A673 (cell line): ENCODE measurements at places on chromosomes 1 and 21. TPM values are rescaled to one million over a fixed set of nuclear protein-coding genes. Genes with fewer than 3 reads are reported as not detected.
A peak's percentile ranks its signal among the peaks of the same experiment; 100 is the strongest.

DNA sequence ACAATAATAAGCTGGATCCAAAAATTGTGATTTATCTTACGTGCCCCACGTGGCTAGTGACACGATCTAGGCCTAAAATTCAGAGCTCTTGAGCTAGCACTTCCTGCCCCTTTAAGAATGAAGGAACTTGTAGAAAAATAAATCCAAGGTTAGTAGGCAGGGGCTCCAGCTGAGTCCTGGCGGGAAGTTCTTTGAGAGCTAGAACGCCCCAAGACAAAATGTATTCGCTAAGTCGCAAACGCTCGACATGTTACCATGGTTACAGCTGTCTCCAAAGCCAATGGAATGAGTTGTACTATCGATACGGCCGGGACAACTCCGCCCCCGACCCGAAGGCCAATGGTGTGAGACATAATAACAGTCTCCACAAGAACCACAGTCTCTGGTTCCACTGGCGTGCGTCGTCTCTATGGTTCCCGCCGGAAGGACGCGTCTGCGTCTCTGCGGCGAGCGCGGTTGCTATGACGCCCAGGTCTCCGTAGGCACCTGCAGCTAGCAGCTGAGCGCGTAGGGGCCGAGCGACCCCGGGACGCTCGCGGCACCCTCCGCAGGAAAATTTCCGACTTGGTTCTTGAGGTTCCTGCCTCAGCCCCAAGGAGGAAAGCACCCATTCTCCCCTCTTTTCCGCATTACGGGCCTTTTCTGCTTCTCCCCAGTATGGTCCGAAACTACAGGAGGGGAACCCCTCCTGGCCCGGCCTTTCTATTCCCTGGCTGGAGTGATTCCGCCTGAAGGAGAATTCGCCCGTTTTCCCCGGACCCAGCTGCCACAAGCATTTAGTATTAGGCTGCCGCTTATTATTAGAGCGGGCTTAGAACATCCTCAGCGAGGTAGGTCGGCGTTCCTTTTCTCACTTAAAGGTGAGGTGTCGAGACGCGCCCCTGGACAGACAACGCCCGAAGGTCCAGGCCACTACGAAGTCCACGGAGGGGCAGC is at the start of gene CCDC30:
Gene CCDC30, plus strand, starts transcription at position 459 of the 936 bp plus-strand sequence. CDS start 17,266 bp downstream, outside the sequence.
- DNase-seq = peak; percentile 99

RYR2 gene
- total RNA-seq = 2.0 and 2.8 TPM in 2 replicates

DNA sequence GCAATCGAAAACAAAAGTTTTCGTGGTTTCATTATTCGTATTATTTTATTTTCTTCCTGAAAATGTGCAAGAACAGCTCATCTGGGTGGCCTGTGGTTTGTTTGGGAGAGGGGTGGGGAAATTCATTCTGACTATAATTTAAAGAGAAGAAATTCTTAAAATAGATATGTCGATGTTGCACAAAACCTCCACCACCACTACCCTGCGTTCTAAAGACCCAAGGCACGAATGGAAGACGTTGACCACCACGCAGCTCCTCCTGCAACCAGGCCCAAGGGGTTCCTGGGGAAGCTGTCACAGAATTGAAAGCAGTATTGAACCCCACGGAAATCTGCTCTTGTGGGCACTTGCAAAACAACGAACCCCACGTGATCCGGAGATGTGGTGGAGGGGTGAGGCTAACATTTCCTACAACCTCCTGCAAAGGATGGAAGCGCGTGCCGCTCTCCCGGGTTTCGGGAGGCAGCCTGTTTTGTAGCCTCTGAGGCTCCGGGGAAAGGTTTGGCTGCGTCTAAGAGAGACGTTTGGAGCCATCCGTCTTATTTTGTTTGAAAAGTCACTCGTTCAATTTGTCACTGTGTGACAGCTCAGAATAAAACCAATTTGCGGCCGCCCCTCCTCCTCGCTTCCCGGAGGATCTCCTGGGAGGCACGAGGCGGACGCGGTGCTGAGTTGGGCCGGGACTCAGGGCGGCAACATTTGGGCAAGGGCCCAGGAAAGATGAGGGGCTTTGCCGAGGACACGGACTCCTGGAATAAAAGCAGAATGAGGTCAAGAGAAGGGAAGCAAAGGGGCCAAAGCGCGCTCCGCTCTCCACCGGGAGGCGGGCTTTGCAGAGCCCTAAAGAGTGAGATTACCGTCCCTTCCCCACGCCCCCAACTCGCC is 810 bp upstream of the HLX start:
- no peak for DNase-seq

GABRD gene
- not detected in 2 replicates for total RNA-seq

- no peak for DNase-seq
These were observed 66.8 kb downstream of the SLC27A3 start for GRCh38 chr1:153842006-153842471.

DNA sequence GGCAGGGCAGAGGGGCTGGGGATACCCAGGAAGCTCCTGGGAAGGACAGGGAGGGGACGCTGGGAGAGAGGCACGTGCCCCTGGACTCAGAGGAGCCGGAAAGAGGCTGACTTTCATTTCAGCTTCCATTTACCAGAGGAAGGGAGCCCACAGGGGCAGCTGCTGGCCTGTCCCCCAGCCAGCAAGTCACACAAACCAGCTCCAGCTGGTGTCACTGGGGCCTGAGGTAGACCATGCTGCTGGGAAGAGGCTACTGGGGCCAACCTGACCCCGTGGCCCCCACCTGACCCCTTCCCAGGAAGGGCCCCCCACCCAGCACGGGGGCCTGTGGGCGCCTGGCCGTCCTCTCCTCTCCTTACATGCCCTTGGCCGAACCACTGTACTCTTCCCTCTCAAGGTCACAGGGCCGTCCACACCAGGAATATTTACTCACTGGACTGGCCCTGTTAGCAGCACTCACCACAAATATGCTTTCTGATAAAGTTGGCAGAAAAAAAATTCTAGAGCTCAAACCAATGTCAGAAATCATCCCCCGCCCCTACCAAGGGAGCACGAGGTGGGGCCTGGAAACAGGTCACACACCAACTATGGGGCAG is 110.5 kb downstream of the CASZ1 start:
- no peak for DNase-seq

DNA sequence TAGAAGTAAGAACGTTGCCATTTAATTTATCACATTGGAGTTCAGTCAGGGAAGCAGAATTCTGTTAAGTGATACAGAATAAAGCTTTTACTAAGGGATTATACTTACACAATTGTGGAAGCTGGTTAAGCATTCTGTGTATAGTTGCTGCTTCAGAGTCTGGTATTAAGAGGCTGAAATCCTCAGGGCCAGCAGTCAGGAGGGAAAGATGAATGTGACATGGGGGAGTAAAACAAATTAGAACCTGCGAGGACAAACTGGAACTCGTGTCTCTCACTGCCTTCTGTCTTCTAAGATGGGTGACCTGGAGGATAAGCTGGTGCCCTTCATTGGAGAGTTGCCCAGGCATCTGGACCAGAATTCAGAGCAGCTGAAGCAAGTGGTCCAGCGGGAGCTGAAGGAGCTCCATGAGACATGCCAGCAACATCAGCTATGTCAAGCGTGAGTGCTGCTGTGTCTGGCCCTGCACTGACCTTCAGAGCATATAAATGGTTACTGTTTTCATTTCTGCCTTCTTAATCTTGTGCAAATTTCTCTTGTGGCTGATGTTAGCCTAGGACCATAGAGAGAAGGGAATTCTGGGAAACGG is 23.0 kb downstream of the MARK1 start:
- no peak for DNase-seq

- DNase-seq = no peak
These were observed 39.0 kb downstream of the AHDC1 start for GRCh38 chr1:27564710-27565649.

DNA sequence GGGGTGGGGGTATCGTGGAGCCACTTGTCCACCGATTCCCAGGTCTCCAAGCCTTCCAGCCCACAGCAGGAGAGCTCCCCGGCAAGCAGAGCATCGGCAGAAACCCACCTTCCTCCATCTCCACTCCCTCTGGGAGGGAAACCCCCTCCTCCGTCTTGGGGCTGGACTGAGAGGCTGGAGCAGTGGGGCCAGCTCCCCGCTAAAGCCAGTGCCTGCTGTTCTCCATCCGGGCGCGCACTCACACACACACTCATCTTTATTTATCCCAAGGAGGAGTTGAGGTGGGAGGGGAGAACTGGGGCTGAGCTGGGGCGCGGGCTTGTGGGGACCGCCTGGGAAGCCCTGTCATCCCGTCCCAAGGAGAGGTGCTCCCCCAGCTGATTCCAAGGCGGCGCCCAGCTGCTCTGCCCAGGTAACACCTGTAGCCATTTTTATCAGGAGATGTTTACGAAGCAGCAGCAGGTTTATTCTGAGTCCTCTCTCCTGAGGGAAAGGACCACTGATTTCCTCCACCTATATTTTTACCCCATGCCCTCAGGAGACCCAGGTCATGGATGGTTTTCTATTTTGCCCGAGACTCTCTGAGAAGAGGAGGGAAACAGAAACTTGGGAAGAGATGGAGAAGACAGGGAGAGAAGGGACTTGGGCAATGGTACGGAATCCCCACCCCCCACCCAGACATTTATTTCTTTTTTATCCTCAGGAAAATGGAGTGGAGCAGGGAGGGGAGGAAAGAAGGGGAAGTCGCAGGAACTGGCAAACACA is 2.1 kb downstream of the KCNN3 start:
- DNase-seq = no peak

CCDC30 gene
- total RNA-seq = 4.8 and 7.7 TPM in 2 replicates

- no peak for DNase-seq
These were observed 8.2 kb downstream of the ARHGEF19 start for GRCh38 chr1:16204216-16204615.

- DNase-seq = no peak
These were observed 400.7 kb upstream of the DAB1 start for GRCh38 chr1:57824535-57824934.

- peak; percentile 76 for DNase-seq
These were observed 2.1 kb upstream of the S100A9 start for GRCh38 chr1:153355445-153356071.

HMGCL gene
- total RNA-seq = 13.9 and 17.1 TPM in 2 replicates

- DNase-seq = no peak
These were observed 13.0 kb upstream of the SLC19A1 start for GRCh38 chr21:45555251-45555556.

GRCh38 chr1:56874689-56875088 is 20.1 kb downstream of the C8A start:
- DNase-seq = no peak
